ENCODE measurements at places on chromosomes 5 and 9.
A peak's percentile ranks its signal among the peaks of the same experiment; 100 is the strongest.

- no peak for DNase-seq
These were observed 467.7 kb upstream of the ACO1 start for GRCh38 chr9:31916591-31917241.

- DNase-seq, result no peak
These were observed 239.1 kb downstream of the ENC1 start for GRCh38 chr5:74401281-74401945.

DNA sequence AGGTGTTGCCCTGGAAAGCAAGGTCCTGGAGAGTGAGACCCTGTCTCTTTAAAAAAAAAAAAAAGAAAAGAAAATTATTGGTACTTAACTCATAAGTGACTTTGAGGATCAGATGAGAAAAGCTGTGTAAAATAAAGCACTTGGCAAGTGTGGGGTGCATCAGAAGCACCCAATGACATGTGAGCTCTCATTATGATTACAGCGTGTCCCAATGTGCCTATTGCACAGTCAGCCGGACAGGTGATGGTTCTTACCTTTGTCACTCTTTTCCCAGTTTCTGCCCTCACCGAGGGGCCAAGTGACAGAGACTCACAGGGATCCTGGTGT is 40.4 kb upstream of the IL17B start:
- no peak for DNase-seq

GRCh38 chr5:170632985-170633234 is 129.1 kb downstream of the KCNIP1 start:
- DNase-seq, result peak; percentile 59

DNA sequence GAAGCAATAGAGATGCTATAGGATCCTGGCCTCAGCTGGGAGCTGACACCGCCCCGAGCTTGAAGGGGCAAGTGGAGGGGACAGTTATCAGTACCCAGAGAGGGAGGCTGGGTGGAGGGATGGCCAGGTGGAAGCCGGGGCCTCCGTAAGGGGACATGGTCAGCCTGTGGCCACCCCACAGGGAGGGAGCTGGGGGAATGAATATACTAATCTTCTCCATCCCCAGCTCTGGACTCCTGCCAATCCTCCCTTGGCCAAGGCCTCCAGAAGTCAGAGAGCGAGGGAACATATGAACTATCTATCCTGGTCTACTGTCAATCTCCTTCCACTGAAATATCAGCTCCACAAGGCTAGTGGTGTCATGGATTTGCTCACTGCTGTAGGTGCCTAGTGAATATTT is 109.3 kb downstream of the BOD1 start:
- no peak for DNase-seq

GRCh38 chr5:33933723-33934169 is 2.4 kb upstream of the RXFP3 start:
- DNase-seq, result no peak

DNA sequence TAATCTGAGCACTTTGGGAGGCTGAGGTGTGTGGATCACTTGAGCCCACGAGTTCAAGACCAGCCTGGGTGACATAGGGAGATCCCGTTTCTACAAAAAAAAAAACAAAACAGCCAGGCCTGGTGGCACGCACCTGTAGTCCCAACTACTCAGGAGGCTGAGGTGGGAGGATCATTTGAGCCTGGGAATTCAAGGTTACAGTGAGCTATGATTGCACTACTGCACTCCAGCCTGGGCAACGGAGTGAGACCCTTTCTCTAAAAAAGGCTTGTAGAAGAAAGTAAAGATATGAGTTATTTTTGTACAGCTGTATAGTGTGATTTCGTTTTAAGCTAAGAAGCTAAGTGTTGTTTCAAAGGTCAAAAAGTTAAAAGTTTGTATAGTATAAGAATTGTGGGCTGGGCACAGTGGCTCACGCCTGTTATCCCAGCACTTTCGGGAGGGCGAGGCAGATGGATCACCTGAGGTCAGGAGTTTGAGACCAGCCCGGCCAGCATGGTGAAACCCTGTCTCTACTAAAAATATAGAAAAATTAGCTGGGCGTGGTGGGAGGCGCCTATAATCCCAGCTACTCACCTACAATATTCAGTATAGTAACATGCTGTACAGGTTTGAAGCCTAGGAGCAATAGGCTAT is 18.8 kb downstream of the UBE2R2 start:
- DNase-seq, result no peak

- no peak for DNase-seq
These were observed 117.2 kb downstream of the CAAP1 start for GRCh38 chr9:26775391-26775790.

- no peak for DNase-seq
These were observed 186.1 kb upstream of the MAST4 start for GRCh38 chr5:66410122-66410521.

DNA sequence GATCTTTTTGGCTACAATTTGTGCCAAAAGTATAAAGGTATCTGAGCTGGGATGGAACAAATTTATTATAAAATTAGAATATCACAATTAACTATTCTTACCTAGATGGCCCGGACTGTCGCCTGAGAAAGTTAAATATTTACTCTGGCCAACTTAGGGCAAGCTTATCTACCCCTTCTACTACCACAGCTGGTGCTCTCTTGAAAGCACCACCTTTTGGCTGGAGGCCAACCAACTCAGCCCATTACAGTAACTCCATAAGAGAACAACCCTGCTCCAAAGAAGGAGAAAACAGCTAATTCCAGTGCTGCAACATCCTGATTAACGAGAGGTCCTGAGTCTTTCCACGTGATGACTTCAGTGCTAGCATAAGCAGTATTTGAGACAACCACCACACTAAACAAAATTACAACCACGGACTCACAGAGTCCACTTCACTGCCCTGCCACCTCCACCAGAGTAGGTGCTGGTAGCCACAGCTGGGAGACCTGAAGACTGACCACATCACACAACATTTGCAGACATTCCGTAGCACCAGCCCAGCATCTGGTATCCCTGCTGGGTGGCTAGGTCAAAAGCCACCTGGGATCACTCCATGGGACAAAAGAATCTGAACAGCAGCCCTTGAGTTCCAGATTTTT is 43.2 kb downstream of the RGMB start:
- no peak for DNase-seq

DNA sequence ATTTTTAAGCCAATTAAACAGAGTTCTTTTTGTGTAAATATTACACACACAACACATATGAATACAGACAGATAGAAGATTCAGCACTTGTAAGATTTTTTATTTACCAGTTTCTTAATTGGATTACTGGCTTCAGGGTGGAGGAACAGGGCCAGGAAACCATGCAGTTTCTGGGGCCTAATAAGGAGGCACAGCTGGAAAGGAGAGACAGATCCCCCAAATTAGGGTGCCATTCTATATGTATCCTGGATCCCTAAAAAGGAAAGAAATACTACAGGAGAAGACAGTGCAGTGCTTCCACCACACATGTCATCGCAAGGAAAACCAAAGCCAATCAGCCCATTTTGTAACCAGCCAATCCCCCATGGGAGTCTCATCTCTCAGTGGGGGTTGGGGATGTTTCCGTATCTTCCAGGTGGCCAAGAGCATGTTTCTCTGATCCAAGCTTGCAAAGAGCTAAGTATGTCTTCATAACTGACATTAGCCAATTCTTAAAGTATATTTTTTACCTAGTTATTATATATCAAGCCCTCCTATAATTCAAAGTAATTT is 15.8 kb upstream of the ABO start:
- DNase-seq, result no peak

DNA sequence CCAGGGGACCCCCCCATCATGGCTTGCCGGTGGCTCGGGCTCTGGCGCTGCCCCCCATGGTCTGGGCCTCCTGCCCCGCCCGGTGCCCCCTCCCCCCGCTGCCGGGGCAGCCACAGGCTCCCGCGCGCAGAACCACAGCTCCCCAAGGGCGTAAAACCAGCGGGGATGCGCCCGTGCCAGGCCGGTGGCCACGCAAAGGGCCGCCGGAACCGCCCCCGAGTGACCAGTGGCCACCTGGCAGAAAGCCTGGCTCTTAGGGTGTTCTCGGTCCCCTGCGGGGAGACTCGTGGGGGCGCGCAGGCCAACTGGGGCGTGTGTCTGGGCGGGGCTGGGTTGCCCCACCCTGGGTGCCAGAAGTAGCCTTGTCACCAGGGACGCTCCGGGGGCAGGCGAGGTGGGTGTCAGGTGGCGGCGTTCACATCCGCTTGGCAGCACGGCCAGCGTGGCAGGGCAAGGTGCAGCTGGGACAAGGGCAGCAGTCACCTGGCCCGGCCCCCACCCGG is 515 bp upstream of the AGPAT2 start:
- DNase-seq, result no peak

- no peak for DNase-seq
These were observed 68.7 kb downstream of the MARCHF3 start for GRCh38 chr5:126961702-126962101.

DNA sequence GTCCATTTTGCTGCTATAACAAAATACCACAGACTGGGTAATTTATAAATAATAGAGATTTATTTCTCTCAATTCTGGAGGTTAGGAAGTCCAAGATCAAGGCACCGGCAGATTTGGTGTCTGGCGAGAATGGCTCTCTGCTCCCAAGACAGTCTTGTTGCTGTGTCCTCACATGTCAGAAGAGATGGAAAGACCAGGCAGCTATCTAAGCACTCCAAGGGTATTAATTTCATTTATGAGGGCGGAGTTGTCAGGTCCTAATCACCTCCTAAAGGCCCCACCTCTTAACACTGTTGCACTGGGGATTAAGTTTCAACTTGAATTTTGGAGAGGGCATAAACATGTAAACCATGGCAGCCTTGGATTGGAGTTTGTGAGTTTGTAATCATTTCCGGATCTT is 30.3 kb downstream of the ADCY2 start:
- no peak for DNase-seq

GRCh38 chr9:107628444-107628843 is 138.9 kb upstream of the KLF4 start:
- DNase-seq, result no peak

DNA sequence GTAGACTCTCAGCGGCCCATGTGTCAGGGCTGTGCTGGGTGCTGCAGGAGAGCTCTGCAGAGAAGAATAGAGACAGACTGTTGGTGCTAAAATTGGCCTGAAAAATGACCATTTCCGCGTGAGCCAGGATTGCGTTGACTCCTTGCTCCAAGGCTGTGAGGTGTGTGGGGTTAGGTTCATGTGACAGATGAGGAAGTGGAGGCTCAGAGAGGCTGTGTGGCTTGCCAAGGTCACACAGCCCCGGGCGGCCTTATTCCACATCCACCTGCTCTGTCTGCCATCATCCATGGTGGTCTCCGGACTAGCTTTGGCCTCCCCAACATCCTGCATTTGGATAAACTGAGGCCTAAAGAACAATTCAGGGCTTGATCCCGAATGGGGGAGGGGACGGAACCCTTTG is 15.2 kb downstream of the NEK6 start:
- no peak for DNase-seq

DNA sequence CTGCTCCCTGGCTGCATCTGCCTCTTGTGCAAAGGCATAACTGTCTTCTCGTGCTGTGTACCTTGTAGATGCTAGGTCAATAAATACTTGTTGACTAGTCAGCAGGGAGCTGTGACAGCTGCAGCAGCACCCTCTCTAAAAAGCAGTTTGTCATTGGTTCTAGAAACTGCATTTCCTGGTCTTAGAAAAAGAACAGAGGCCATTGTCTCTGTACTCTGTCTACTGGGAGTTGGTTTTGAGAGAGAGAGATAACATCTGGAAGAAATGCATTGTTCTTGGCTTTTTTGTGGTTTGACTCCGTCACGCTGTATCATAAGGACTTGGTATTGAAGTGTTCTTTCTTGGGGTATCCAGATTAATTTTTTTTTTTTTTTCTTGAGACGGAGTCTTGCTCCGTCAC is 32.3 kb downstream of the SH3GLB2 start:
- no peak for DNase-seq

DNA sequence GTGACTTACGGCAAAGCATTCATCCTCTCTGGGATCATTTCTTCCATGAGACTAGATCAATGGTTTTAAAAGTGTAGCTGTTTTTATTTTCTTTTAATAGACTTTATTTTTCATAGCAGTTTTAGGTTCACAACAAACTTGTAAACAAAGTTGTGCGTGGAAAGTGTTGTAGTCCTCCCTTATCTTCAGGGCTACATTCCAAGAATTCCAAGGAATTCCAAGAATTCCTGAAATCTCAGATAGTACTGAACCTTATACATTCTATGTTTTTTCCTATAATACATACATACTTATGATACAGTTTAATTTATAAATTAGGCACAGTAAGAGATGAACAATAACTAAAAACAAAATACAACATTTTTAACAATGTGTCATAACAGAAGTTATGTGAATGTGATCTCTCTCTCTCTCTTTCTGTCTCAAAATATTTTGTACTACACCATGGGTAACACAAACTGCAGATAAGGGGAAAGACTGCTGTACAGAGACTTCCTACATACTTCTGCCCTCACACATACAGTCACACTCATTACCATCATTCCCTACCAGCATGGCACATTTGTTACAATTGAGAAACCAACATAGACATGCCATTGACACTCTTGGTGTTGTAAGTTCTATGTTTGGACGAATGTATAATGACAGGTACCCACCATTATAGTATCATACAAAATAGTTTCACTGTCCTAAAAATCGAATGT is 1933.2 kb upstream of the WWC1 start:
- DNase-seq, result no peak

Data from activated CD4-positive, alpha-beta T cell treated with anti-CD3 and anti-CD28 coated beads, Interleukin-2, Interleukin-6, amounts not matched to agents 100 ng/mL and 50 ng/mL, durations not matched to agents 16 hours and 8 hours (primary cell).